ENCODE measurements at places on chromosomes 12 and 14.

- DNase-seq = no peak
Measured at GRCh38 chr14:31006703-31007102, 18.7 kb upstream of the AP4S1 start.

DNA sequence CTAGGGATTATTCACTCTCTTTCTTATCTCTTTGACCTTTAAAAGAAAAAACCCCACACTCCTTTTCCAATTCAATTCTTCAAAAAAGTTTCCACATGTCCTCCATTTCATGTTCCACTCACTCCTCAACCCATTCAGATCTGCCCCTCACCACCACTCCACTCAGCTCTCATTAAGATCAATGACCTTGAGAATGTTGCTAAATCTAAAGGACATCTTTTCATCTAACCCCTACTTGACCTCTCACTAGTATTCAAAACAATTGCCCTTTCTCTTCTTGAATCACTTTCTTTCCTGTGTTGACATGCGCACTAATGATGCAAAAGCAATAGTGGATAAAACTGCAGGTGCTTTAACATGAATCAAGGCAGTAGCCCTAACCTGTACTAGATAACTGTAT lies 9.9 kb downstream of the HECTD1 start:
- DNase-seq = no peak

DNA sequence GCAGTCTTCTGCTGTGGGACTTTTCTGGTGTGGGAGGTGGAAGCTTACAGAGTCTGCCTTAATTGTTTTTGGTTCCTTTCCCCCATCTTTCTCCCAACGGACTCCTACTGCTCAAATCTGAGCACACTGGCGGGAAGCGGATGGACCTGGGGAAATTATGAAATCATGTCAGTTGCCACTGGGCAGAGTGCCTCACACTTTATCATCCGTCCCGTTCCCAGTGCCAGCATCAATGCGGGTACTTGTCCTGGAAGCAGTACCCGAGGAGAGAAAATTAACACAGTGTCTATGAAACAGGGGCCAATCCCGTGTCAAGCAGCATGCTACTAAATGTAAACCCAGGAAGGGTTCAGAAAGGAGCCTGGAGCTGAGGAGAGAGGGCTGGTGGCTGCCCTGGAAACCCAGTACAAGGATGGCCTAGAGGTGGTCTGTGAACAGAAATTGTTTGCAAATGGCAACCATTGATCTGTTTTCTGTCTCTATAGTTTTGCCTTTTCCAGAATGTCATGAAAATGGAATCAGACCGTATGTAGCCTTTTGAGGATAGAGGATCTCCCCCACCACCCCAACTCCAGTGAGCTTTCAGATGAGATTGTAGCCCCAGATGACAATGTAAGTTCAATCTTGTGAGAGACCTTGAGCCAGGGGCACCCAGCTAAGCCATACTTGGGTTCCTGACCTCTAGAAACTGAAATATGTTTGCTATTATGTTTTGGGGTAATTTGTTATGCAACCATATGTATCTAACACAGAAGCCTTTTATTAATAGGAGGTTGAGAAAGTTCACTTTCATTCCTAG lies 908 bp upstream of the CDKL1 start:
- no peak for DNase-seq

DNA sequence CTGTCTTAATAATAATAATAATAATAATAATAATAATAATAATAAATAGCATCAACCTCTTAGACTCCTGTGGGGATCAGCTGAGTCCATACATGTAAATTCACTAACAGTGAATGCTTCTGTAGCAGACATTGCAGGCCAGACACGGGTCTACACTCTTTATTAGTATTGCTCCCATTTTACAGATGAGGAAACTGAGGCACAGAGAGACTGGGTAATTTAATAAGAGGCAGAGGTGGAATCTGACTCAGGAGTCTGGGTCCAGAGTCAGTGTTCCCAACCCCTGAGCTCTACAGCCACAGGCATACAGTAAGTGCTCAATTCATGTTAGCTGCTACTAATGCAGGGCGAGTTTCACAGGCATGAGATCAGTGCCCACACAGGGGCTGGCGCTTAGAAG lies 123.2 kb upstream of the MAP1LC3B2 start:
- DNase-seq = no peak

DNA sequence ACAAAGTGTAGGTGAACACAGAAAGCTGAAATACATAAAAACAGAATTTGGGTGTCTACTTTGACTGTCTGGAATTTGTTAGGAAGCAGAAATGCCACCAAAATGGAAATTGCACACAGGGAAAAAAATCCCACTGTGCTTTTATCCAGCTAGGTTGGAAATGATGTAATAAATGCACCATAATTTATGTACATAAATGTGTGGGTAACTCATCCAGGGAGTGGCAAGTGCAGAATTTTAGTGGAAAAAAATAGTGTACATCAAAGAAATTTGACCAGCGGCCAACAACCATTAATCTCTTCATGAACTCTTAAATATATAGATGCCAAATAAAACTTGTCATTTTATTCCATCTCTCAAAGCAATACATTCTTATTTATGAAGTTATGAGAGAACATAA lies 105.6 kb downstream of the LLPH start:
- no peak for DNase-seq

DNA sequence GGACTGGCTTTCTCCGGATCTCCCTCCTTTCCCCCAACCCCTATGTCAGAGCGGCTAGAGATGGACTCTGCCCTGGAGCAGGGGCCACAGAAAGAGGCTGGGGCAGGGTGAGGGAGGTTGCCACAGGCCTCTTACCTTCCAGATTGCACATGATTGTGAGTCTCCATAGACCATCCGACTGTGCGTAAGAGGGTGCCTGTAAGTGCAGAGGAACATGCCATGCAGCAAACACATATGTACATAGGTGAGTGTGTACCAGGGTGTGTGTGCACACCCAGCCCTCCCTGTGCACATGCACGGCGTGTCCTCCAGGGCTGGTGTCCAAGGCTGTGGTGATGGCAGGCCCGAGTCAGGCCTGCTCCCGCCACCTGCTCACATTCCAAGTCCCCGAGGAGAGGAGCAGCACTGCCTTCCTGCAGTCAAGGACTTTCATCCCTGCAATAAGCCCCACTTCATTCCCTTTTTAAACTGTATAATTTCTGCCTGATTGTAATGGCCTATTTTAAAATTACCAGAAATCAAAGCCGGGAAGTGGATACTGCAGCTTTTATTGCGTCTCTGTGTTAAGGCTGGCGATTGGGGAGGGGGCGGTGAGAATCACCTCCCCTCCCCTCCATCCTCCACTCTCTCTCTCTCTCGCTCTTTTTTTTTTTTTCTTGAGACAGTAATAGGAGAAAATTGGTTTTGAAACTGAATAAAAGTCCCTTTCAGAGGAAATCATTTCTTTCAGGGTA lies 28.5 kb downstream of the FAM222A start:
- DNase-seq = no peak

DNA sequence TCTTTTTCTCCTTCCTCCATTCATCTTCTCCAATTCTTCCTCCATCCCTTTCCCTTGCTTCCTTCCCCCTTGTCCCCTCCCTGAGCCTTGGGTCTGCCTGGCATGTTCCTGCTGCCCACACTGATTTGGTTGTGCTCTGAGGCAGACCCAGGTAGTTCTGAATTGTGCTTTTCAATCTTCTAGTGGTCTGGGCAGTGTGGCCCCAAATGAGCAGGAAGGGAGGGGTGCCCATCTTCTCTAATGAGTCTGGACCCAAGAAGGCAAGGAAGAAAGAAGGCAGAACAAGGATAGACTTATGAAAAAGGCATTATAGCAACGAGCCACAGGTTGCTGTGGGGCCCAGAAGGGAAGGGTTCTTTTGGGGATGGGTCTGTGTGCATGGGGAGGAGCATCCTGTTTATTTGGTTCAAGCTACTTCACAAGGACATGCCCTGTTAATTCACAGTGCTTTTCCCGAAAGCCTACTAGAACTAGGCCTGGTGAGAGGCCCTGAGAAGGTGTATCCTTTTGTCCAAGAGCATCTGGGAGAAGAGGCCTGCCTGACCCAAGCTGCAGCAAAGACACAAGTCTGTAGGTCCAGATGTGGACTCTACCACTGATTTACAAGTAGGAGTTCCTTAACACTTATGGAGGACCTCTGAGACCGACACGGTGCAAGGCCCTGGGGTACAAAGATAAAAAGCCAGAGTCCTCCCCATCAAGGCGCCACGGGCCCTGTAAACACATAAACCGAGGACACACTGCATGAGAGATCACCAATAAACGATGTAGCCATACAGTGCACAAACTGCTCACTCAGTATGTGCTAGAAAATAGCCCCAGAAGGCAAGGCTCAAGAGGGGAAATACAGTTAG lies 1.1 kb upstream of the SUSD6 start:
- no peak for DNase-seq

- DNase-seq = no peak
Measured at GRCh38 chr12:39343665-39344064, 99.3 kb downstream of the KIF21A start.

- peak; percentile 49 for DNase-seq
Measured at GRCh38 chr12:7959701-7960121, 23.7 kb upstream of the SLC2A3 start.

- peak; percentile 67 for DNase-seq
Measured at GRCh38 chr12:12482150-12482761, 80.4 kb downstream of the DUSP16 start.

- no peak for DNase-seq
Measured at GRCh38 chr12:7019043-7019569, 830 bp upstream of the LPCAT3 start.

GRCh38 chr14:32826404-32827082 lies 112.1 kb upstream of the NPAS3 start:
- DNase-seq = no peak

DNA sequence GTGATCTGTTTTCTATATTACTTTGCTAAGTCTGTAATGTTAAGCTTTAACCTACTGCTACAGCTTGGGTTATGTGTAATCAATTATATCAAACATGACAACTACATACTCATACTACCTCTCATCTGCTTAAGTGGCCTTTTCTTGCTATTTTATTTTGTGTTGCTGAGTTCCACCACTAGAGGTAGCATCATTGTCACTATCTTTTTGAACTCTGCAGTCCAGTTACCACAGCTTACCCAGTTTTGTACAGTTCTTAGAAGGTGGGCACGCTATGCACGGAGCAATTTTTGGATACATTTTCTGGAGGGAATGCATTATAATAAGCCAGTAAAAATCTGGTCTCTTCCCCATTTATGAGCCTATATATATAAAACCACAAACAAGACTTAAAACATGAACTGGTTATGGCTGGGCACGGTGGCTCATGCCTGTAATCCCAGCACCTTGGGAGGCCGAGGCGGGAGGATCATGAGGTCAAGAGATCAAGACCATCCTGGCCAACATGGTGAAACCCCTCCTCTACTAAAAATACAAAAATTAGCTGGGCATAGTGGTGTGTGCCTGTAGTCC lies 48.5 kb downstream of the SAV1 start:
- peak; percentile 3 for DNase-seq

- no peak for DNase-seq
Measured at GRCh38 chr14:36134038-36134437, 42.5 kb downstream of the PTCSC3 start.

DNA sequence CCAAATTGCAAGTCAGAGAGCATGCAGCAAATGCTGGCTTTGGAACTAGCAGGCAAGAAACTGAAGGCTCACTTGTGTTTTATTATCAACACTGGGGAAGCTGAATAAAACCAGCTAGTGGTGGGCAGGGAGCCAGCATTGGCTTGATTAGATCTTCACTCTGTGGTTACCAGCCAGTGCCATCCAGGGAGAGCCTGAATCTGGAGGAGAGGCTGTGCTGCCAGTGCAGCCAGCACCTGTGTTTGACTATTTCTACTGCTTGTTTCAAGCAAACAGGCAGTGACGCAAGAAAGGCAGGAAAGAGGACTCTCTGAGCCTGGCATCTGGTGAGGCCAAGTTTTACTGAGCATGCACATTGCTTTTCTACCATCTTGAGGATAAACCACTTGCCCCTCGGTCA lies 247.0 kb downstream of the PHLDA1 start:
- DNase-seq = no peak

DNA sequence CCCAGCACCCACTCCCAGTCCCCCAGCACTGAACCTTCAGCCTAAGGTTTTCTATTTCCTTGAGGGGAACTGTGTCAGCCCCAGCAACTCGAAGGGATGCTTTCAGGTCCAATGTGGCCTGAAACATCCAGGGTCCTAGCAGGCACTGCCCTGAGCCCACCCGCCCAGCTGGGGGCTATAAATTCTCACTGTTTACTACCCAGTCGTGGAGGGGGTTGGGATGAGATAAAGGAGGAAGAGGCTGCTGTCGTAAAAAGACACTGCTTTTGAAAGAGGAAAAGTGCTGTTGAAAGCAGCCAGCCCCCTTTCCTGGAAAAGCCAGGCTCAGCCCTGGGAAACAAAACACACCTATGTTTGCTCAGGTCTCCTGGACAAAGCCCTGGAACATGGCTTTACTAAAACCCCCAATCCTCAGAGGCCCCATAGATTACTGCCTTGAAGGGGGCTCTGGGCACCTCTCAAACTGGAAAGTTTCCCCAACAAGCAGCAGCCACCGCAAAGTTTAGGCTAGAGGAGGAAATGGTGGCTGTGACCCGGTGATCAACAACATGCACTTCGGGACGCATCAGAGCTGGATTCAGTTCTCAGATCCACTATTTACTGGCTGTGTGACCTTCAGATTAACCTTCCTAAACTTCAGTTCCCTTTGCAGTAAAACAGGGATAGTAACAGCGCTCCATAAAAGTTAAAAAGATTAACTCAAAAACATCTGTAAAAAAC lies 51.0 kb downstream of the ACTN1 start:
- DNase-seq = no peak

- no peak for DNase-seq
Measured at GRCh38 chr12:55935738-55936151, 4.8 kb downstream of the DGKA start.

- DNase-seq = no peak
Measured at GRCh38 chr12:47991106-47992061, 12.9 kb downstream of the COL2A1 start.

GRCh38 chr12:95316798-95317197 lies 99.2 kb downstream of the VEZT start:
- DNase-seq = no peak

DNA sequence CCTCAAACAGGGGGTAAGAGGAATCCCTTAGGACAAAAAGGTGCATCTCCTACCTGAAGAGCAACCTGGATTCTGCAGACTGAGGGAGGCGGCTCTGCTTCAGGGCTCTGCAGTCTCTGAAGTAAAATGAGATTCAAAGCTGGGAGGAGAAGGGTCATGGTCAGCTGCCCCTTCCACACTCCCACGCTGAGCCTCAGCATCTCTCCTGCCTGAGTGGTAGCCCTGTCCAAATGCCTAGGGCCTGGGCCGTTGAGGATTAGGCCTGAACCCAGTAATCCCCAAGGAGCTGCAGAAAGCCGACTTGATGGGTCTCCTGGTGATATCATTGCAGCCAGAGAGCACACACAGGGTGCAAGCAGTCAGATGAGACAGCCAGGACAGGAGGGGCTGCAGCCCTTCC lies 18.9 kb downstream of the PHLDA1 start:
- no peak for DNase-seq

- DNase-seq = no peak
Measured at GRCh38 chr14:99231161-99231849, 40.7 kb downstream of the BCL11B start.

DNA sequence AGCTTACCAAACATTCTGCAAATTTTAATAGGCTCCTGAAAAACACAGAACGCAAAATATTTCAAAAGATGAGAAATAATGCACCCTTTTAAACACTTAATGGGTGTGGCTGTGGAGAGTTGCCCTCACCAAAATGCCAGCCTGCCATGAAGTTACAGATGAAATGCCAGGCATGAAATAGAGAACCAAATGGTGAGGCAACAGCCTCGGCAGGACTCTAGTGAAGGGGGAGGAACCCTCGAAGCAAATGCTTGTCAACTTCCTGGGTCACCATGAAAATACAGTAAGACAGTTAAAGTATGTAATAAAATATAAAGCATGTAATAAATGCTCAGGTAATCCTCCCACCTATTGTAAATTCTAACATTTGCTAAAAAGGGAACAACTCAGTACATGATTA lies 24.1 kb downstream of the DUSP16 start:
- DNase-seq = no peak

GRCh38 chr12:124496584-124496983 lies 70.8 kb downstream of the NCOR2 start:
- DNase-seq = no peak
